Activated T-cell treated with anti-CD3 and anti-CD28 coated beads for 48 hours (primary cell): ENCODE measurements at places on chromosomes 12 and 14.
A peak's percentile ranks its signal among the peaks of the same experiment; 100 is the strongest.

- no peak for DNase-seq
These were observed 19.9 kb upstream of the MLXIP start for GRCh38 chr12:122058549-122059149.

- peak; percentile 10 for DNase-seq
These were observed at the start of gene BDKRB2 for GRCh38 chr14:96204151-96205058. Gene BDKRB2, plus strand, starts transcription at chr14:96204839. Its CDS starts 32,269 bp downstream, at chr14:96237108.

DNA sequence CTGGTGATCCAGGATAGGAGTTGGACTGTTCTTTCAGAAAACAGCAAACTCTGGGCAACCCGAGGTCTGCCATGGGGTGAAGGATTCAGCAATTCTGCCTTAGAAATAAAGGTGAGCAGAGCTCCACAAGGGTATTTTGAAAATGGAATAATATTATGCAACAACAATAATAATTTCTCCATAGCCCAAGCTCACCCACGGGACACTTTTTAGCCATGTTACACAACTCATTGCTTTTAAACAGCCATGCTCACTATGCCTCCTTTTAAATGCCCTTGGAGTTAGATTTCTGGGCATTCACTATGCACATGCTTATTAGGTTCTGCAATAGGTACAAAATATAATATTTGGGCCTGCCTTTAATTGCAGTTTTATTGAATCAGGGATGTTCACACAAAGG, 37.2 kb downstream of the SLC35F4 start:
- DNase-seq = no peak

- DNase-seq = no peak
These were observed 938 bp upstream of the MAX start for GRCh38 chr14:65103150-65103760.

GRCh38 chr12:132271755-132272092, 57.7 kb downstream of the GALNT9 start:
- no peak for DNase-seq

- no peak for DNase-seq
These were observed 807.5 kb downstream of the VRK1 start for GRCh38 chr14:97604731-97605130.

DNA sequence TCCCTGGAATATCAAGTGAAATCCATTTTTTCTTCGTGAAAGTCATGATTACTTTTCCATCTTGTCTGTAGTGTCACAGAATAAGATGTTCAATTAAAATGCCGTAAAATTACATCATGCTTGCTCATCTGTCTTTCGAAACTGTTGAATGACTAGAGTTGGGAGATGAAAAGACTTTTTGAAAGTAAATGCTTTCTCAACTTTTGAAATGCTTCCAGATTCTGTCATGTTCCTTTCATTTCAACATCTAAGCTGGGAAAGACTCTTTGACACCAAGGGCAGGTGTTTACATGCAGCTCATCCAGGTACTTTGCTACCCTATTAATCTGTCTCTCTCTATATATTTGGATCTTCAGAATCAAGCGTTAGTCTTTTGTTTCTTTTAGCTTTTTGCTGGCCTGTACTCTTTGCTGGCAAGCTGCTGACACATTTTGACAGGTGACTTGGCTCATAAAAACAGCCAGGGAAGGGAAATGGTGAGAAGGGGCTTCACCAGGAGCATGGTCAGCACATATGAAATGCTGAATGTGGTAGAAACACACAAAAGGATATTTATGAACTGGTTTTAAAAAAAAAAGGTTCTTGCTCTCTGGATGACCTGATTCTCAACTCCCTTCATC, 77.0 kb upstream of the METAP2 start:
- no peak for DNase-seq

DNA sequence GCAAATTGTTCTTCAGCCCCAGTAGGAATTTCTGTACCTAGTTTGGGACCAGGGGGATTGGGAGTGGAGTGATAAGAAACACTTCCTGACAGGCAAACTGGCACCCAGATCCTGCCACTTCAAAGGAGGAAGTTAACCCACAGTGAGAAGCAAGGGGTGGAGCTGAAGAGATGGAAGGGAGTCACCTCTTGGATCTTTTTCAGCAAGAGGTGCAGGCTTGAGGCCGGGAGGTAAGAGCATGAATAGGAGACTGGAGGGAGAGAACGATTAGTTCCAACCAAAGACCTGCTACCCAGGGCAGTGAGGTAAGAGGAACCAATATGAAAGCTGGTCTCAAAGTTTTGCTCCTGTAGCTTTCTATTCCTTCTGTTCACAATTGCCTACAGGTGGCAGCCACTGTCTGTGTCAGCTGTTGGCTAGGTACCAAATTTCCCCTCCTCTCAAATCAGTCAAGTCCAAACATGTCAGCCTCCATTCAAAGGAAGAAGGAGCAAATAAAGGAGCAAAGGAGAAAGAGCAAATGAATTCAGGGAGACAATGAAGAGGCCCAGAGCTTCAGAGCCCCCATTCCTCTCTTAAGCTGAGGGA, 14.9 kb upstream of the TAC3 start:
- no peak for DNase-seq

DNA sequence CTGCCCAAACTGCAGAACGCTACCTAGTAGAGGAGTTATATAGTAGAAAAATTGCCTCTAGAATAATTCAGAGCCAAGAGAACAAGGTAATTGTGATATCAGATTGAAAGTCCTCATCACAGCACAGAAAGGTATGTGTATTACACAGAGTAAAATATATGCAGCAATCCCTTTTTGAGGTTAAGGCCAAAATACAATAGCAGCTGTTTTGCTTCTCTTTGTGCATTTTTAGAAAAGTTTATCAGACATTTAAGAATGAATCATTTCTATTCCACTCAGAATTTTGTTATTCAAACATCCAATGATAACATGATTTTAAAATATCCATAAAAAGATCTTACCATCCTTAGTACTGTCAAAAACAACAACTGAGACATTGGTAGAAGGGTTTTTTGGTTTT, 45.1 kb downstream of the GNPTAB start:
- DNase-seq = no peak

DNA sequence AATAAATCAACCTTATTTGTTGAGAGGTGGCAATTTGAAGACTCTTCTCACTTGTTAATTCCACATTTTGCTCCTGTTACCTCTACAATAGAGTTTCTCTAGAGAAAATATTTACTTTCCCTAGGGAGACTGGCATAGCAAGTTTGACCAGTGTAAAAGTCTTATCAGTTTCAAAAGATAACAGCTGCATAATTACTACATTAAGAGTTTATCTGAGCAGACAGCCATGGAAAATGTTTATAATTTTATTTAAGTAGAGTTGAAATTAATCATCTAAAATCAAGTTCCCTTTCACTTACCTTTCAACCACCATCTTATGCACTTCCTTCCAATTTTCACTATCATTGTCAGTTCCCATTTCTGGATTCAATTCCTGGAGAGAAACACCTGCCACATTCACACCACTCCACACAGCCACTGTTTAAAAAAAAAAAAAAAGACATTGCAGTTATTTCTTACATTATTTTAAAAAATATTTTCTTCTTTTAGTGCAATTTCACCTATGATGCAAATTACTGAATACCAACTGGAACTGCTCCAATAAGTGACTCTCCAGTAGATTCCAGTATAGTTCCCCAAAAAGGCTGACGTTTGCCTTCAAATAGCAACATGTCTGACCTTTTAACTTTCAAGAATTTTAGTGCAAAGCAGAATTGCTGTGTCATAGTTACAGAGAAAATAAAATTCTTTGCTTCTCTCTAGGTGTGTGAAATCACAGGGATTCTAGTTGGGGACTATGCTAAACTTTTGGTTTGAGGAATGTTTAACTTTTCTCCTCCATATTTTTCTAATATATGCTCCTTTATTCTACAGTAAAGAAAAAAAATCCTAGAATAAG, 19.4 kb downstream of the LDHB start:
- DNase-seq = no peak

GRCh38 chr12:12926571-12927071, 25.3 kb downstream of the GPRC5D start:
- no peak for DNase-seq

- DNase-seq = no peak
These were observed 76.9 kb downstream of the PPHLN1 start for GRCh38 chr12:42402821-42403411.

GRCh38 chr14:92627707-92628215, 114.2 kb downstream of the RIN3 start:
- no peak for DNase-seq

GRCh38 chr14:65354715-65355114, 57.8 kb upstream of the FUT8 start:
- no peak for DNase-seq

DNA sequence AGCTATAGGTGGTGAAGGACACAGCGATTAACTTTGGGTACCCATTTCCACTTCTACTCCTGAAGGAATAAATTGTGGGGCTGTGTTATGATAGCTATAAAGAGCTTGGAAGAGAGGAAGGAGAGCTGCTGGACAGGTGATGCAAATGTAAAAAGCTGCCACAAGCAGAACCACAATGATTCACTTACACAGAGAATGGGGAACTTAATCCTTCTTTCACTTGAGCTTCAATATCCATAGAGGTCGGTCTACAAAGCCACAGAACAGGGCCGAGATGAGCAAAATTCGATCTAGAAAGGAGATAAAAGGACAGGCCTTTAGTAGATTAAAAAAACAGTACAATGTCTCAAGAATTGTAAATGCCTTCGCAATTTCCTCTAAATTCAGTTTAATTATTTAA, 831.1 kb downstream of the LRFN5 start:
- DNase-seq = no peak

DNA sequence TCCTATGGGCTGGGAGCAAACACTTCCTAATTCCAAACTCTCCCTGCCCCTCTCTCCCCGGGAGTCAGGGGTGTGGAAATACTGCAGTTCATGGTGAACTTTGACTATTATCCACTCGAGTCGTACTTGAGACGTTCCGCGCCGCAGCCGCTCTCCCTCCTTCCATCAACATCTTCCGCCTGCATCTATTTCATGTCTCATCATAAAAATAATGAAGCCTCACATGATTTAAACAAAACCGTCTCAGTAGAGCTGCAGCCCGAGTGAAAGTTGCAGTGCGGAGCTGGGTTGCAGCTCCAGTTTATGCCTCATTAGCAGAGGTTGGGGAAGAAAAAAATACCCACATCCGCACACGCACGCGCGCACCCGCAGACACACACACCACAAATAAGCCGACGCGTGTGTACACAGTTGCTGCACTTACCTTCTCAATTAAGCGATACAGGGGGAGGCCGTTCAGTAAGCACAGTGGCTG, 283 bp downstream of the LMO3 start:
- no peak for DNase-seq

- DNase-seq = no peak
These were observed 57.8 kb upstream of the ACTN1 start for GRCh38 chr14:69036757-69037506.

DNA sequence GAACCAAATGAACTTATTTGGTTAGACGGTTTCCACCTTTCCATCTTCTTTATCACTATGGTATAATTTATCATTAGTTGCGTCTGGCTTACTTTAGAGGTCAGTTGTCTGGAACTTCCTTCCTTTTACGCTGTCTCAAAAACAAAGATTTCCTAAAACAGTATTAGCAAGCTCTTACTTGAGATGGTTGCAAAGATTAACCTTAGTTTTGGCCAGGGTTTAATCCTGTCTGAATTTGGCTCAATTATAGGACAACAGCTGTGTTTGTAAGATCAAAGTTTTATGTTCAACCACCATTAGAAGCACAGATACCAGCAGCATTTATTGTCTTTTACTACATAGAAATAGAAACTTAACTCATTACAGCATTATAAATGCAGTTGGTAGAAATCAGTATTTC, 7.9 kb upstream of the WASHC3 start:
- no peak for DNase-seq

GRCh38 chr12:112166051-112167015, 41.0 kb downstream of the TRAFD1 start:
- DNase-seq = no peak

- DNase-seq = no peak
These were observed 28.8 kb downstream of the SYNE3 start for GRCh38 chr14:95487669-95488084.

DNA sequence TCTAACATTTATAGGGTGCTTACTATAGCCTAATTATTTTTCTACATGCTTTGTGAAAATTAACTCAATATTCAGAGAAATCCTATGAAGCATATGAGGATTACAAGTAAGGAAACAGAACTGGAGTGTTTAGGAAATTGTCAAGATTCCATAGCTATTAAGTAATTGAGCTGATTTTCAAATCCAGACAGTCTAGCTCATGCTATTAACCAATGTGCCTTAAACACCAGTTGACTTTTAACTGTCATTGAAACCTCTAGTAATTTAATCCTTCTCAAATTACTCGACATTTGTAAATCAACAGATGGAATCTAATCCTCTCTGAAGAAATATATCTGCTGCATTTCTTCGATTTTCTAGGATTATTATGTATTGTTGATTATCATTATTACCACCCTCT, 488.9 kb downstream of the MDGA2 start:
- DNase-seq = no peak

DNA sequence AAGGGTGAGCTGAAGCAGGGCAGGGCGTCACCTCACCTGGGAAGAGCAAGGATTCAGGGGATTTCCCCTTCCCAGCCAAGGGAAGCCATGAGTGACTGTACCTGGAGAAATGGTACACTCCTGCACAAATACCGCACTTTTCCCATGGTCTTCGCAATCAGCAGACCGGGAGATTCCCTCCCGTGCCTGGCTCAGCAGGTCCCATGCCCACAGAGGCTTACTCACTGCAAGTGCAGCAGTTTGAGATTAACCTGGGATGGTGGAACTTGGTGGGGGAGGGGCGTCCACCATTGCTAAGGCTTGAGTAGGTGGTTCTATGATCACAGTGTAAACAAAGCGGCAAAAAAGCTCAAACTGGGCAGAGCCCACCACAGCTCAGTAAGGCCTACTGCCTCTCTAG, 11.0 kb upstream of the DHRS4 start:
- DNase-seq = no peak
